ENCODE measurements at places on chromosomes 16 and 17. TPM values are rescaled to one million over a fixed set of nuclear protein-coding genes. Genes with fewer than 3 reads are reported as not detected.

The TBC1D26 gene
- total RNA-seq, result 0.42 TPM

The DHX8 gene
- 125 TPM for total RNA-seq

- DNase-seq, result no peak
Measured at GRCh38 chr17:15431196-15431595, 36.2 kb downstream of the CDRT4 start.

DNA sequence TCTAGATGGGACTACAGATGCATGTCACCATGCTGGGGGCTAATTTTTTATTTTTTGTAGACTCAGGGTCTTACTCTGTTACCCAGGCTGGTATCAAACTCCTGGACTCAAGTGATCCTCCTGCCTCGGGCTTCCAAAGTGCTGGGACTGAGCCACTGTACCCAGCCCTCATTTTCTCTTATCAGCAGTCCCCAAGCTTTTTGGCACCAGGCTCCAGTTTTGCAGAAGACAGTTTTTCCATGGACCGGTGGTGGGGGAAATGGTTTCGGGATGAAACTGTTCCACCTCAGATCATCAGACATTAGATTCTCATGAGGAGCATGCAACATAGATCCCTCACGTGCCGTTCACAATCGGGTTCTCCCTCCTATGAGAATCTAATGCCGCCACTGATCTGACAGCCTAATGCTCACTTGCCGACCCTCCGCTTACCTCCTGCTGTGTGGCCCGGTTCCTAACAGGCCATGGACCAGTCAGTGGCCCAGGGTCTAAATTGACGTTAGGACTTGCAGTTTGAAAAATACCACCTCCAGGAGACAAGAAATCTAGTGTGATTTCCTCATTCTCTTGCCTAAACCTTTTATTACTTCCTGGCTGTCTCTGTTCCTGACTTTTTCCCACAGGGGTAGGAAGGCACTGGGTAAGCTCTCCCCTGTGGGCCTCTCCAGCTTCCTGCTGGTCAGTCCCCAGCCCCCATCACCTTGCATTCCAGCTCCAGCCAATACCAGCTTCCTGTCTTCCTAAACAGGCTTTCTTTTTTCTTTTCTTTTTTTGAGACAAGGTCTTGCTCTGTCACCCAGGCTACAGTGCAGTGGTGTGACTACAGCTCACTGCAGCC lies 9.3 kb upstream of the CNP start:
- DNase-seq, result no peak

- no peak for DNase-seq
Measured at GRCh38 chr17:1002771-1003555, 6.0 kb downstream of the TIMM22 start.

- DNase-seq, result no peak
Measured at GRCh38 chr17:76561332-76561731, 21.5 kb downstream of the PRCD start.

DNA sequence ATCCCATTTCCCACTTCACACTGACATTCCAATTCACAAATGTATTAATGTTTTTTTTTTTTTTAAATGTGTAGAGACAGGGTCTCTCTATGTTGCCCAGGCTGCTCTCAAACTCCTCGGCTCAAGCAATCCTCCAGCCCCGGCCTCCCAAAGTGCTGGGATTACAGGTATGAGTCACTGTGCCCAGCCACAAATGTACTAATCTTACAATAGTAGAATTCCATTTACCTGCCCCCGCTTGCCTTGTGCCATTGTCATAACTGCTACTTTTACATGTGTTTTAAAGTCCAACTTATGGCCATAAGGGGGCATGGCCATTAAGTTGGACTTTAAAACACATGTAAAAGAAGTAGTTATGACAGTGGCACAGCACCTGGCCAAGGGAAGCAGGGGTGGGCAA lies 4.6 kb downstream of the MMP28 start:
- DNase-seq, result no peak

Measured in CD8-positive, alpha-beta T cell (primary cell).